ENCODE measurements at places on chromosomes 5 and 9.

- no peak for DNase-seq
These were observed 42.0 kb downstream of the VLDLR start for GRCh38 chr9:2663461-2664173.

GRCh38 chr5:43362725-43363435 is 49.3 kb downstream of the CCL28 start:
- DNase-seq: no peak

- no peak for DNase-seq
These were observed 24.2 kb downstream of the C9orf50 start for GRCh38 chr9:129596541-129597331.

DNA sequence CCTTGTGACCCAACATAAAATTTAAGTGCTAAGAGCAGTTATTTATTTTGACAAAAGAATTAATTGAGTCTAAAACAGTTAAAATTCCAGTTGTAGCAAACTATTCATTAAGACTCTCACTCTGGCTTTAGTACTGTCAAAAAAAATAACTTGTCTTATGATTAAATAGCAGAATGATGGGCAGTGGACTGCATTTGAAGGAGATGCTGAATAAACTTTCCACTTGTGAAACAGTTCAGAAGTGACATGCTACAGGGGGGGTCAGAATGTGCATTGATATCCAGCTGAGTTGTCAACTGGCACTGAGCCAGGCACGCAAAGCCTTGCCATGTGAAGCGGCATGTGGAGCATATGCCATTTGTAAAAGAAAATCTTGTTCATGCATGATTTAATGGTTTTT is 76.0 kb downstream of the FCHO2 start:
- DNase-seq: no peak

DNA sequence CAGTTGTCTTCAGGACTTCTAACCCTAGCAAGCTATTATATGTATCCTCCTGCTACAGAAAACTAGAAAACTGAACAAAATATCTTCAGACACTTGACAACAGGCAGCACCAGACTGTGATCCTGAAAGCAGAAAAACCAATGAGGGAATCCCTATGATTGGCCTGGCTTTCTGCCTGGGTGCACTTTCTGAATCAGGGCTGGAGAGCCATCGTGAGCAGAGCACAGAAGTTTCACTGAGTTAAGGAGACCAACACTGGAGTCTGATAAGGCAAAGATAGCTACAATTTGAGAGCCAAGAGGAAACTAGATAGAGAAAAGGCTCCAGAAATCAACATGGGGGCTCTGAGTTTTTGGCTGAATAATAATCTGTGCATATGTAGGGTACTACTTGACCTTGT is 106.5 kb downstream of the FANCC start:
- DNase-seq: no peak

DNA sequence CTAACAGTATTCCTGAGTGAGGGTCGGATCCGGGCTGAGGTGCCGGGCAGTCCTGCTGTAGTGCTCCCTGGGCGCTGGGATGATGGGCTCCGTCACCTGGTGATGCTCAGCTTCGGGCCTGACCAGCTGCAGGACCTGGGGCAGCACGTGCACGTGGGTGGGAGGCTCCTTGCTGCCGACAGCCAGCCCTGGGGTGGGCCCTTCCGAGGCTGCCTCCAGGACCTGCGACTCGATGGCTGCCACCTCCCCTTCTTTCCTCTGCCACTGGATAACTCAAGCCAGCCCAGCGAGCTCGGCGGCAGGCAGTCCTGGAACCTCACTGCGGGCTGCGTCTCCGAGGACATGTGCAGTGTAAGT is 15.2 kb downstream of the CRB2 start:
- no peak for DNase-seq

GRCh38 chr9:131678499-131679111 is 61.3 kb downstream of the RAPGEF1 start:
- peak; percentile 80 for DNase-seq

DNA sequence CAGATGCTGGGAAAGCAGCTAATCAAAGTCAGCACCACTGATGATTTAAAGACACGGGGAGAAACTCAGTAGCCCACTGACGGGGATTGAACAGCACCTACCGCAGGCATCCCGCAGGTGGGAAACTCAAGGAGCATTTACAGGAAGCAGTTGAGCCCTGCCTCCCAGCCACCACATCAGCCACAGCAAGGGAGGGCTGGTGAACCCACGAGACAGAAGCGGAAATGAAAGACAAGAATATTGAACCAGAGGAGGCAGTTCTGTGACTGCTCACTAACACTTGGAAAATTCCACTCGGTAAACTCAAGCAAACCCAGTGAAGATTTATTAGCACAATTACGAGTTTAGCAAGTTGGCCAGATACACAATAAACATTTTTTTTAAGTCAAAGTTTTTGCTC is 10.6 kb upstream of the FAM163B start:
- peak; percentile 32 for DNase-seq

DNA sequence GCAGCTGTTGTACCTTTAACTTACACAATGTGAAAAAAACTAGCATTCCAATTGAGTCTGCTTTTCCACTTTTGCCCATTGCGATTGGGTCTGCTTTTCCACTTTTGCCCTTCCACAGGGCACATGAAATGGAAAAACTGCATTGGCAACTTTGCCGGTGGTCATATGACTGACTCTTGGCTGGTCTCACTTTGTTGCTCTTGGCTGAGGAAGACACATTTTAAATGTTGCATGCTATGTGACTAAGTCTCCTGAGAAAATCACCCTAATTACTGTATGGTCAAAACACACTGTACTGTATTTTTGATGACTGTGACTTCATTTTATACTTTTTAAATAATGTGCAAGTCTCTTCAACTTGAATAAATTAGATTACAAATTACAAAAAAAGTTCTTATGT is 1.6 kb upstream of the OXCT1 start:
- DNase-seq: no peak

- DNase-seq: no peak
These were observed 329.1 kb upstream of the ZNF608 start for GRCh38 chr5:125075567-125075966.

- no peak for DNase-seq
These were observed 76.5 kb downstream of the GLIS3 start for GRCh38 chr9:4223312-4223833.

- DNase-seq: no peak
These were observed 1338.6 kb upstream of the ACO1 start for GRCh38 chr9:31045810-31046209.

- peak; percentile 14 for DNase-seq
These were observed 68.2 kb downstream of the LRSAM1 start for GRCh38 chr9:127519301-127520166.

DNA sequence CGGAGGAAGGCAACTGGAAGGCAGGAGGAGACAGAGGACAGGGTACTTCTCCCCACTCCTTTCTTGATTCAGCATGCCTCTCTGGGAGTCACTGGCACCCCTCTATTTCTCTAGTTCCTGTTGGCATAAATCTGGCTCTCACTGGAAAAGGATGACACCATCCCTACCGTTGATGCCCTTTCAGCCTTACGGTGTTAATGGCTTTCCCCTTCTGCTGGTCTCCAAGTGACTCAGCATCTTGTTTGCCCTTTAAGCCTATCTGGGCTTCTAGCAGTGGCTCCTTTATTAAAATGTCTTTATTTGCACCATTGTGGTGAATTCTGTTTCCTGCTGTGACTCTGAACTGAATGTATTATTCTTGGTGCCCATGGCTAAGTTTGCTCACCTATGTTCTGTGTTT is 227.3 kb upstream of the GLRA1 start:
- no peak for DNase-seq

DNA sequence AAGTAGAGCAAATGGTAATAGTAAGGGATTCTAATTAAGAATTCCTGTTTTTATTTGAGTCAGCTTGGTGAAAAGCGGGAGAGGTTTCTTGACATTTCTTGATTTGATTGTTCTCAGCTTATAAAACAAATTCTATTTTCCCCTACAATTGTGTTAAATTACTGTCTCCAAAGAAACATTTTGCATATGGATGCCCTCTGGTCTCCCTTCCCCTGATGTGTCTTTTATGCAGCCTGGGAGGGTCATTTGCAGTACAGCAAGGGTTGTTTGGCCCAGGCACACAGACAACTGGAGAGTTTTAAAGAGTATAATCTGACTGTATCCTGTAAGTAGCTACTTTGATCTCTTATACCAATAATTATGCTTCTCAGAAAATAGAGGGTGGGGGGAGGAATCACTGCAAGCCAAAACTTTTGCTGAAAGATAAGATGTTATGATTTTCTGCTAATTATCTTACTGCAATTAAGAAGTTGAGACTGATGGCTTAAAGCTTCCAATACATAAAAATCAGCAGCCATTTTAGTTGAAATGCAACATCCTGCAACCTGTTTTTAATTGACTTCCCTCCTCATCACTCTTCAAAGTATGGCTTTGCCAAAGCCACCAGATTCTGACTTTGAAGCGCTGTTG is 204.1 kb upstream of the SEMA6A start:
- DNase-seq: no peak

GRCh38 chr5:71924980-71925379 is 182.3 kb upstream of the MAP1B start:
- no peak for DNase-seq

- DNase-seq: no peak
These were observed 12.6 kb upstream of the CCNG1 start for GRCh38 chr5:163424836-163425235.

- no peak for DNase-seq
These were observed 6.6 kb upstream of the AOPEP start for GRCh38 chr9:94719878-94720277.

GRCh38 chr9:18037981-18038380 is 436.0 kb upstream of the ADAMTSL1 start:
- no peak for DNase-seq

- DNase-seq: no peak
These were observed 1.5 kb downstream of the SV2C start for GRCh38 chr5:76084496-76085242.
